ENCODE measurements at places on chromosomes 4 and X.

DNA sequence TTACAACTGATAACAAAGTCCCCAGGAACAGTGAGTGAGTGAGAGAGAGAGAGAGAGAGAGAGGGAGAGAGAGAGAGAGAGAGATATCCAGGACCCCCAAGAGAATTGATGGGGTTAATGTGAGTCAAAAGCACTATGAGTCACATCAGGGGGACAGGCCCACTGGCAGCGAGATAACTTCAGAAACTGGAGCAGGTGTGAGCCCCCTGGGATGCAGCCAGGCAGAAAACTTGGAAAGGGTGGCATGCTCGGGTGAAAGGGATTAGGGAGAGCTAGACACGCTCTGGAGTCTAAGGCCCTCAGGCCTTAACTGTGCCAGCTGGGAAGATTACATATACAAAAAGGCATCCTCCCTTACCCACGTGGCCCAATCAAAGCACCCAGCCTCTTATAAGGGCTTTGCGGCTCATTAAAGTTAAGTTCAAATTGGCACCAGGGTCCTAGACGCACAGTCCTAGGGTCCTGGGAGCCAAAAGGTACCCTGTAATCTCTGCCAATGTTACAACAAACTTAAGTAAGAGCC lies 841 bp downstream of the ACOT9 start:
- no peak for DNase-seq

DNA sequence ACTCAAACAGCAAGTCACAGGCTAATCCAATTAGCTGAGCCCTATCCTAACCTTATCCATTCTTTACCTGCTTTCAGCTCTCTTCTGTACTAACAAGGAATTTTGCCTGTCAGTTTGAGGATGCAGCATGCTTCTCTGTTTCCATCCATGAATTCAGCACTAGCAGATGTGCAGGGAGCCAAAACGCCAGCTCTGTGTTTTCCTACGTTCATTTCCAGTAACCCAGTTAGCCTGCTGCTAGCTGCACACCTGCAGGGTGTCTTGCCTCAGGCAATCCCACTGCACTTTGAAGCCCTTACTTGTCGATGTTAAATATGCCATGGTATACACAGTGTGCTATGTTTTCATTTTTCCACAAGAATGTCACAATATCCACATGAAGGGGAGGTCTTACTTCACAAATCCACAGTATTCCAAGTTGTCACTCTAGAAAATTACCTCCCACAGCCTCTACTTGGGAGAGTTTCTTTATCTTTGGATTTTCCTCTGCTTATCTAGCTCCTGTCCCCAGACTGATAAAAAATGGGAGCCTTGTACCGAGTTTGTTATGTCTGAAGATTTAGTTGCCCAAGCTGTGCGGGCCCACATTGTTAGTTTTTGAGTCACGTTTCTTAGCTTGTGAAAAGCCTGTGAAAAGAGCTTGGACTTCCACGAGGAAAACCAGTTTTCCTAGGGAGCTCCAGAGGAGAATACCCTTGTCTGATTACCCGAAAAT lies 127.6 kb upstream of the HHIP start:
- no peak for DNase-seq

DNA sequence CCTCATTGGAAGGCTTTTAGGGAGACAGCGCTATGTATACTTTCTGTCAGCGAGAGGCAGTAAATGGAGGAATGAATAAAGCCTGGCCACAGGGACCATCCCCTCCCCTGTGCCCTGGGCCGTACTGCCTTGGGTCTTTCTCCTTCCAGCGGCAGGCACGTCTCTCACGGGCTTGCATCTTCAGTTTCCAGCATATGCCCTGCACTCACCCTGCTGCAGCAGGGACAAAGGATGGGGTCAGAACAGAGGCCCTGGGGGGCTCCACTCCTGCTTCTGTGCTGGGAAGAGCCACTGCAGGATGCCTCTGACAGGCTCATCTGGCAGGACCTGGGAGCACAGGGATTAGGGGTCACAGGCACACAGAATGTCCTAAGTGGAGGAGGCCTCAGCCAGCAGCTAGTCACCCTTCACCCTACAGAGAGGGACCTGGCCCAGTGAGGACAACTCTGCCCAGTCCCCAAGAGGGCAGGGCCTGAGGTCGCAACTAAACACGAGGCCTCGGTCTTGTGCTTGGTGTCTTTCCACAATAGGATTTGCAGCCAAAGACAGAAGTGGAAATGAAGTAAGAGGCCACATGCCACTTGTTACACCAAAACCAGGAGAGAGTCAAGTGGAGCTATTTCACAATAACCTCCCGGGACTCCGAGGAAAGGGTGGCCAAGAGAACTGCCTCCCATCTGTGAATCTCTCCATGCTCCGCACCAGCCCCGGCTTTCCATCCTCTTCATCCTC lies 150.8 kb downstream of the AFAP1 start:
- no peak for DNase-seq

GRCh38 chrX:14712096-14712495 lies 160.8 kb downstream of the FANCB start:
- DNase-seq: no peak

- DNase-seq: no peak
These were observed at the start of gene VSIG4 for GRCh38 chrX:66039944-66040343. Gene VSIG4, minus strand, starts transcription at chrX:66040080. Its CDS starts 82 bp downstream, at chrX:66039998.
